Endothelial cell of umbilical vein (primary cell): ENCODE measurements at places on chromosomes 1 and 21. TPM values are rescaled to one million over a fixed set of nuclear protein-coding genes. Genes with fewer than 3 reads are reported as not detected.

Gene KRTAP10-6
- not detected in 2 replicates for polyA plus RNA-seq

Gene PRAMEF6
- not detected in 2 replicates for polyA plus RNA-seq

Gene HNRNPCL1
- not detected in 2 replicates for polyA plus RNA-seq

Gene C8B
- not detected in 2 replicates for polyA plus RNA-seq

Gene SDCCAG8
- 14.6 and 15.8 TPM in 2 replicates for polyA plus RNA-seq

Gene GRIK1
- not detected in 2 replicates for polyA plus RNA-seq

Gene FNDC5
- 0.14 and 0.49 TPM in 2 replicates for polyA plus RNA-seq

Gene VWA5B1
- polyA plus RNA-seq: not detected in 2 replicates

Gene TNFRSF9
- polyA plus RNA-seq: 0.15 and 0.27 TPM in 2 replicates

Gene RORC
- not detected in 2 replicates for polyA plus RNA-seq

Gene RSPO1
- polyA plus RNA-seq: not detected in 2 replicates

Gene PADI2
- polyA plus RNA-seq: not detected in 2 replicates

Gene NCMAP
- not detected in 2 replicates for polyA plus RNA-seq

Gene GPATCH2
- 2.3 and 3.3 TPM in 2 replicates for polyA plus RNA-seq

Gene CHD5
- 0.03 and 0.04 TPM in 2 replicates for polyA plus RNA-seq

Gene PAQR6
- polyA plus RNA-seq: 1.3 and 1.6 TPM in 2 replicates

Gene OR2T2
- polyA plus RNA-seq: not detected in 2 replicates

Gene E2F2
- polyA plus RNA-seq: 0.83 and 1.1 TPM in 2 replicates

Gene ZMYND12
- polyA plus RNA-seq: 0.40 and 0.94 TPM in 2 replicates

Gene OPRD1
- polyA plus RNA-seq: not detected in 2 replicates

Gene EPHB2
- 46.0 and 50.8 TPM in 2 replicates for polyA plus RNA-seq

Gene NT5C1A
- not detected in 2 replicates for polyA plus RNA-seq

Gene PRRX1
- 0.03 TPM in 1 of 2 replicates, not detected in the other for polyA plus RNA-seq

Gene MFAP2
- 138 and 183 TPM in 2 replicates for polyA plus RNA-seq

Gene C1orf74
- polyA plus RNA-seq: 2.4 TPM in 2 replicates

Gene USP33
- polyA plus RNA-seq: 15.7 and 22.5 TPM in 2 replicates

Gene PGLYRP4
- polyA plus RNA-seq: not detected in 2 replicates

Gene SLAMF7
- polyA plus RNA-seq: not detected in 2 replicates

Gene CIART
- polyA plus RNA-seq: 4.2 and 4.3 TPM in 2 replicates

Gene OR10J1
- not detected in 2 replicates for polyA plus RNA-seq

Gene MROH7
- 0.06 and 0.08 TPM in 2 replicates for polyA plus RNA-seq

Gene DEPDC1
- polyA plus RNA-seq: 3.9 and 5.5 TPM in 2 replicates

Gene KCNK2
- polyA plus RNA-seq: 0.02 and 0.08 TPM in 2 replicates

Gene KRTAP13-2
- polyA plus RNA-seq: not detected in 2 replicates

Gene PLA2G2D
- not detected in 2 replicates for polyA plus RNA-seq

Gene LRRC8B
- polyA plus RNA-seq: 15.3 and 15.8 TPM in 2 replicates

Gene ADPRS
- 48.1 and 52.8 TPM in 2 replicates for polyA plus RNA-seq

Gene EFNA1
- 289 and 295 TPM in 2 replicates for polyA plus RNA-seq

Gene OR2T35
- not detected in 2 replicates for polyA plus RNA-seq

Gene PEAR1
- polyA plus RNA-seq: 101 and 106 TPM in 2 replicates

Gene ZNF678
- polyA plus RNA-seq: 2.0 and 2.1 TPM in 2 replicates

Gene TEX38
- polyA plus RNA-seq: not detected in 2 replicates

Gene PHLDA3
- polyA plus RNA-seq: 21.4 and 24.4 TPM in 2 replicates

Gene NOS1AP
- 0.62 and 1.3 TPM in 2 replicates for polyA plus RNA-seq

Gene FOXD2
- polyA plus RNA-seq: 0.01 and 0.03 TPM in 2 replicates

Gene FAM131C
- polyA plus RNA-seq: 0.23 and 0.32 TPM in 2 replicates

Gene PLA2G2C
- not detected in 2 replicates for polyA plus RNA-seq

Gene ZYG11A
- polyA plus RNA-seq: 0.35 and 0.40 TPM in 2 replicates

Gene OR6N1
- polyA plus RNA-seq: not detected in 2 replicates

Gene OXCT2
- 0.84 and 1.0 TPM in 2 replicates for polyA plus RNA-seq

Gene MXRA8
- 1.9 and 2.2 TPM in 2 replicates for polyA plus RNA-seq

Gene RIPPLY3
- polyA plus RNA-seq: 0.03 TPM in 1 of 2 replicates, not detected in the other
